ENCODE measurements at places on chromosomes 5 and 9.

- peak; percentile 41 for DNase-seq
Observed at GRCh38 chr5:158845941-158846340, 253.8 kb downstream of the EBF1 start.

DNA sequence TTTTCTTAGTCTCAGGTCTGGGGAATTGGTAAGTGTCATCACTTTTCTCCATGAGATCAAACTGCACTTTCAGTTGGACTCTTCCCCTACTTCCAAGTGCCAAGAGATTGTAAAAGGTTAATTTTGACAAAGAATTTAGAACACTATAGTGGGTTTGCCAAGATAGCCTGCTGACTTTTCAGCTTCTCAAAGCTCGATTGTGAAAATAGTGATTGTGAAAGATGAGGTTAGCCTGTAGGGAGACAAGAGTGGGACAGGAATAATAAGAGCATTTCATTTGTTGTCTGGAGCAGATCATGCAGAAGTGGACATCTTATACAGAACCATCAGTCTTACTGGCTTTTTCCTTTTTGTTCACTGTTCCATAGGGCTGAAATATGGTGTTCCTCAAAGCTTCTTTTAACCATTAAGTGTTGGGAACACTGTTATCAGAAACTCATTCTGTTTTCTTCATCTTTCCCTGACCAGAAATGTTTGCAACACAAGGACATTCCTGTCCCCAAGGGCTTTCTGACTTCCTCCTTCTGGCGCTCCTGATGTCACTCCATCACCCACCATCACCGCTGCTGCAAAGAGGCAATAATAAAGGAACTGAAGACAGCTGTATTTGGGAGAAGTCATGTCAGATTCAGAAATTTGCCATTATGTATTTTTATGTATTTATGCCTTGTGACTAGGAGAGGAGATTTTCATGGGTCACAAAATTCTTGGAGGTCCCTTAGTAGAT lies 11.6 kb upstream of the SPTAN1 start:
- DNase-seq: no peak

DNA sequence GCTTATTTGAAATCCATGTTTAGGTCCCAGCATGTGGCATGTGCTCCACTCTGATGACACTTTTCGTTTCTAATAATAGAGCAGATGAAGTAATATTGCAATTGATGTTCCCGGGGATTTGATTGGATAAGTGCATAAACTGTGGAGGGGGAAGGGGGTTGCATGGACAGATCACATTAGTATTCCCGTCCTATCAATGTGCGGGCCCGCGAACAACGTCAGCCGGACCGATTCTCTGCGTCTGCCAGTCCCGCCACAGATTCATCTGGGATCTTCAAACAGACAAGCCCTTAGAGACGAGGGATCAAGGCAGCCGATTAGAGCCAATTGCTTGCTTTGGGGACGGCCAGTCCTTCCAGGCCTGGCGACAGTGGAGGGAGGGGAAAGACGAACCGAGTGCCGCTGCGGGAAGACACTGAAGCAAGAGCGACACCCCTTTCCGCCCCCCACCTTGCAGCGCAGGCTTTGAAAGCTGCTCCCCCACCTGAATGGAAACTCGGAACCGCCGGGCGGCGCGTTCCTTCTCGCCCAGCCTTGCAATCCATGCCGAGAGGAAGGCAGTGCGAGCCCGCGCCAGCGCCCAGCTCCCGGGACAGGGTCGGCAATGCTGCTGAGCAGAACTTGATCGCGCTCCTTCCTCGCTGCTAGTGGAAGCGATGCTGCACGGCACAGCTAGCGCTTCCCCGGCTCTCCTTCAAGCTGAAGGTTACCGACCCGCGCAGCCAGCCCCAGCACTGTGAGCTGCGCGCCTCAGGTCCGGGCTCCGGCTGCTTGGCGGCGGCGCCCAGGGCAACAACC lies at the start of gene RGS7BP:
RGS7BP (plus strand) TSS at position 247 of the 798 bp plus-strand sequence. CDS start 610 bp downstream, outside the sequence.
- DNase-seq: peak; percentile 9

DNA sequence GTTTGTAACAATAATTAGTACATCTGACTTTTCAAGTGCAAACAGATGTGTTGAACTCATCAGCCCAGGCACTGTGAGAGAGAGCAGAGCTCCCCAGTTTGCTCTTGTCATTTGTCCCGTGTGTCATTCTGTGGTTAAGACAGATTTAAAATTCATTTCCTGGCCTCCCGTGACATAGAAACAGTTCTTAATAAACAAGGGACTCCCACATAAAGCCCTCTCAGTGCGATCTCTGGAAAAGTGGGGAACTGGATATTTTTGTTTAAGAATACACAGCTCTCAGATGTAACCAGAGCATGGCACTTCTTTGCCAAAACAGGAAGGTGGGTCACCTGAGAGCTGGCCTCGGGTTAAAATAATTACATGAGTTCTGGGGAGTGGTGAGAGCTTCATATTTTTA lies 58.6 kb downstream of the PRKACG start:
- no peak for DNase-seq

DNA sequence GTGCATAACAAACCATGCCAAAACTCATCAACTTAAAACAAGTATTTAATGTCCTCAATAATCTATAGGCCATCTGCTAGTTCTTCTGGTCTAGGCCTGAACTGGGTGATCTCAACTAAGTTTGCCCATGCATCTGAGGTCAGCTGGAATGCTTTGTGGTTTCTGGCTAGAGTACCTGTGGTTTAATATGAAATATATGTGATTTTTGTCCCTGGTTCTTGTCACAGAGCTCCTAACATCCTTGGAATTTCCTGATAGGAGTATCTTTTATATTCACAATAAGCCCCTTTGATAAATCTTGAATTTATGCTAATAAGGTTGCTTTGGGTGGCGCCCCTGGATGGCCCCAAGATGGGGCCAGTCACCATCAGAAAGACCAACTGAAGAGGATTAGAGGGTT lies 535.9 kb downstream of the DNAH5 start:
- DNase-seq: no peak

DNA sequence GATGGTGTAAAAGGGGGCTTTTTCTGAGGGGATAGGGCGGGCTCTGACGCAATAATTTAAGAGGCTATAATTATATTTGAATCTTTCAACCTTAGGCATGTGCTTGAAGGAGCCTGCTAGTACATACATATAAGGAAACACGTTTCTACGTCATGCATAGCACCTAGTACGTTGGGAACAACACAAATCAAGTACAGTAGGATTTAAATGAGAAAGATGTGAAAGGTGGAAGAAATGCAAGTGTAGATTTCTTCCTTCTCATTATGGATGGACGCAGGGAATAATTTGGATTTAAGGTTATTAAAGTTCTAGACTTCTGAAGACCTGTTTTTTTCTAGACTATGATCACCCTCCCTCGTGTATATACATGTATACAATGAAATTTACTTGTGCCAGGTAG lies 927 bp upstream of the CDO1 start:
- no peak for DNase-seq

GRCh38 chr5:64794053-64794770 lies 25.5 kb downstream of the CWC27 start:
- DNase-seq: no peak

All from hematopoietic multipotent progenitor cell (in vitro differentiated cells).